ENCODE measurements at places on chromosomes 6 and 20. TPM values are rescaled to one million over a fixed set of nuclear protein-coding genes. Genes with fewer than 3 reads are reported as not detected.

Gene MOG
- total RNA-seq = not detected

Gene KCNK16
- not detected for total RNA-seq

Gene PDE10A
- total RNA-seq = not detected

Gene CCM2L
- not detected for total RNA-seq

Gene SLC44A4
- total RNA-seq = 0.25 TPM

Gene BTN1A1
- not detected for total RNA-seq

Gene SLC24A3
- 0.25 TPM for total RNA-seq

Gene DLL1
- total RNA-seq = 18.8 TPM

Gene PROKR2
- total RNA-seq = not detected

Gene PTPRT
- not detected for total RNA-seq

Gene MAS1
- not detected for total RNA-seq

Gene EFCAB8
- total RNA-seq = not detected

Gene ZNF343
- 10.4 TPM for total RNA-seq

Gene MC3R
- not detected for total RNA-seq

Gene TRAPPC3L
- 0.07 TPM for total RNA-seq

Gene COL9A1
- total RNA-seq = not detected

Gene GPR63
- 2.8 TPM for total RNA-seq

Gene KIF3B
- 23.2 TPM for total RNA-seq

Gene PLN
- total RNA-seq = not detected

Gene SSTR4
- total RNA-seq = not detected

Gene MUC21
- not detected for total RNA-seq

Gene SDCBP2
- 5.3 TPM for total RNA-seq

Gene FOXQ1
- total RNA-seq = 2.8 TPM

Gene PACSIN1
- total RNA-seq = not detected

Gene ABHD16B
- not detected for total RNA-seq

Gene FOXS1
- not detected for total RNA-seq

Gene HLA-DRB1
- total RNA-seq = not detected

Gene POM121L2
- total RNA-seq = not detected

Gene TTBK1
- total RNA-seq = 0.03 TPM

Gene ZC3H12D
- total RNA-seq = 0.10 TPM

Gene DZANK1
- total RNA-seq = 1.8 TPM

Gene VPS16
- 25.8 TPM for total RNA-seq

Gene TRIM40
- total RNA-seq = not detected

Gene PNPLA1
- total RNA-seq = not detected

Gene OPN5
- not detected for total RNA-seq

Gene BNIP5
- total RNA-seq = not detected

Gene ARHGAP40
- total RNA-seq = 0.07 TPM

Gene ACSS1
- total RNA-seq = 4.6 TPM

Gene BPIFB1
- not detected for total RNA-seq

Gene NKX2-4
- total RNA-seq = not detected

Gene CLVS2
- total RNA-seq = not detected

Gene FAM120B
- total RNA-seq = 21.7 TPM

Gene TREML2
- 0.17 TPM for total RNA-seq

Gene NKX2-2
- not detected for total RNA-seq

Gene NEDD9
- 3.1 TPM for total RNA-seq

Gene VGLL2
- not detected for total RNA-seq

Gene HLA-DQB1
- 1.7 TPM for total RNA-seq

Gene RGS19
- 23.8 TPM for total RNA-seq
